NCI-H2107 (cell line): ENCODE measurements at places on chromosomes 2 and 18.
A peak's percentile ranks its signal among the peaks of the same experiment; 100 is the strongest.

GRCh38 chr2:10375570-10376281 lies 72.4 kb downstream of the ODC1 start:
- peak; percentile 60 for DNase-seq

- peak; percentile 72 for DNase-seq
Measured at GRCh38 chr18:42675810-42676209, 439.7 kb downstream of the RIT2 start.

- DNase-seq: no peak
Measured at GRCh38 chr2:146669735-146670134, 1175.1 kb upstream of the ACVR2A start.

GRCh38 chr2:196252408-196253115 lies 81.2 kb upstream of the STK17B start:
- no peak for DNase-seq

DNA sequence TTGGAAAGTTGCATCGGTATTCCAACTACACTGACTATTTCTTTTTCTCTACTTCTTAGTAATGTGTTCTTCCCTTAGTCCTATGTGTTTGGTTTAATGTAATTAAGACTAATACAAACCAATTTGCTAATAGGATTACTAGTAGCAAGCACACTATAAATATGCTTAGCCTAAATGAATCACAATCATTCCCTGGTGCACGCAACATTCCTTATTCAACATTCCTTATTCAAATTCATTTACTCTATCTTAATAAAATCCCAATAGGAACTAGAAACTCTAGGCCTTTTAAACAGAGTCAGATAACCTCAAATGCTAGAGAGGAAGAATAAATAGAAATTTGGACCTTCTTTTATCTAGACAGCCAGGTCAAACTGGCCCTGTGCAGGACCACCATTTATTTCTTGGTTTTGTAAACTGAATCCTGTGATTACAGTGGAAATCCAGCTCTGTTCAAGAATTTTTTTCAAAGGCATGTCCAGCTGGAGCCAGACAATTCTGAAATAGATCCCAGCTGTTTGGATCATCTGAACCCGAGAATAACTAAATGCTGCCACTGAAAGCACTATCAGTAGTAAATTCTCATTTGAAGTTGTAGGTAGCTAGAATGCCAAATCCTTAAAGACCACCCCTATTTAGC lies 103.1 kb downstream of the PPP1R1C start:
- no peak for DNase-seq

- no peak for DNase-seq
Measured at GRCh38 chr18:79844999-79845563, 47.3 kb downstream of the KCNG2 start.
